Left forelimb (tissue), 1 donor: ENCODE measurements at places on chromosomes 2 and 18.

DNA sequence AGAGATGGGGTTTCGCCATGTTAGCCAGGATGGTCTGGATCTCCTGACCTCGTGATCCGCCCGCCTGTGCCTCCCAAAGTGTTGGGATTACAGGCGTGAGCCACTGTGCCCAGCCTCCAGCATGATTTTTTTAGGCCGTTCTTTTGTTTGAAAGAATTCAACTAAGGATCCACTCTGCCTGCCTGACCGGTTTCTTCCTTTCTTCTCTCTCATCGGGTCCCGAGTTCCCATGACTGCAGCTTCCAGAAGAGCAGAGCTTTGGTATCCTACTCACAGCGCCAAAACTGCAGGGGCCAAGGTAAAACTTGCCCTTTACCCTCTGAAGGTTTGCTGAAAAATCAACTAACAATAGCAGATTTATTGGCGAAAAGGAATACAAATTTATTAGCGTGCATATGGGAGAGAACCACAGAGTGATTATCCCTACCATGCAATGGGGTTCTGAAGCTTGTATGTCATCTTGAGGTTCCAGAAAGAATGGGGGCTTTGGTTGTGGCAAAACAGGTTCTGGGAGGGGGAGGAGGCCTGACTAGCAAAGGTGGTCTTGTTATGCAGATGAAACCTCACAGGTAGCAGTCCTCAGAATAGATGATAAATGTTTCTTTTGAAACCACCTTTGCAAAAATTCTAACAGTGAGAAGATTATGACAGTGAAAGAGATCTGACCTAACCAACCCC, 87.0 kb upstream of the MSH6 start:
- no peak for DNase-seq

DNA sequence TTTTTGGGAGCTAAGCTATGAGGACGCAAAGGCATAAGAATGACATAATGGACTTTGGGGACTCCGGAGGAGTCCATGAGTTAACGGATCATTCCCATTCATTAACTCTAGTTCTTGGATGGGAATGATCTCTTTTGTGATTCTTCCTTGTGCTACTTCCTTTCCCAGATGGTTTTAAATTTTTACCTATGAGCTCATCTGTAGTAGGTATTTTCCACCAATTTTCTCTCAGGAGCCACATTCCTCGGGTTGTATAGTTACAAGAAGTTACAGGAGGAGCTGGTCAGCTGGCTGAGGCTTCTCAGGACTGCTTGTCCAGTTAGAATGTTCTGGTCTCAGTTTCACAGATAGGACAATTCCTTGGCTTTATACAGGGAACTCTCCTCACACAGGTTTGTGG, 42.9 kb upstream of the LPIN2 start:
- DNase-seq, result no peak

- no peak for DNase-seq
Measured at GRCh38 chr2:25213229-25213628, 44.8 kb upstream of the POMC start.

GRCh38 chr2:102074152-102074783, 68.3 kb upstream of the IL1R1 start:
- no peak for DNase-seq

GRCh38 chr2:42976351-42976750, 184.0 kb upstream of the HAAO start:
- no peak for DNase-seq

DNA sequence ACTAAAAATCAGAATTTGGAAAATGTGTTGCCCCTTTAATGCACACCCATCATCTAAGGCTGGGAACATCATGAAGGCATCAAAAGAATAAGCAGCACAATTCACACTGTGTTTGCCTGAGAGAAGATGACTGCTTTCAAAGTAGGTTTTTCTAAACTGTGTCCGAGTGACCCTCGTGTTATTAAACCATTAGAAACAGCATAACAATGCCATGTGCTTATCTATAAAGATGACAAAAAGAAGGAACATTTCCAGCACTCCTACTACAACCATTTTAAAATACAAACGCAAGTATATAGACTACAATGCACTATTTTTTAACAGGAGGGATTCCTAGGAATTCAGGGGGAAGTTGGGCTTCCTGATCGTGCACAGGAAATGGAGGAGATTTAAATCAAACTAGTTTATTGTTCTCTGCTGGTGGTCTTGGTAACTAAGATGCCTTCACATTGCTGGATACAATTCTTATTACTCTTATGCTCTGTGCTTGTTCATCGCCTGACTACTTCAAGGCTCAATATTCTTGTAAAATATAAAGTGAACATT, 305.9 kb upstream of the CCDC68 start:
- no peak for DNase-seq

DNA sequence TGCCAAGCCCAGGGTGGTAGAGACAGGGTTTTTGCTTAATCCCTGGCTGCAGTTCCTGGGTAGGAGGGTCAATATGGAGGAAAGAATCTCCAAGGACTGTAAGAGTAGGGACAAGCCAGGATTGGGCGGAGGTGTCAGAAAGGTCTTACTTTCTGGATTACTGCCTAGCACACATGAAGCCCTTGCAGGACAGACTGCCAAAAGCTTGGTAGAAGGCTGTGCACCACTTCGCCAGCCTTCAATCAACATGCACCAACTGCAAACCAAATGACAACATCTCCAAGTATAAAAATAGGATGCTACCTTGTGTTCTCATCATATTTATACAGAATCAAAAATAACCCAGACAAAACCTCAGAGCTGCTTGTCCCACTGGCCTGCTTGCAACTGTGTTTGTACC, 3.7 kb downstream of the ZNF142 start:
- DNase-seq, result no peak

GRCh38 chr18:10458691-10459090, 4.3 kb downstream of the APCDD1 start:
- DNase-seq, result no peak

GRCh38 chr2:228164718-228165117, 16.8 kb downstream of the SPHKAP start:
- no peak for DNase-seq

DNA sequence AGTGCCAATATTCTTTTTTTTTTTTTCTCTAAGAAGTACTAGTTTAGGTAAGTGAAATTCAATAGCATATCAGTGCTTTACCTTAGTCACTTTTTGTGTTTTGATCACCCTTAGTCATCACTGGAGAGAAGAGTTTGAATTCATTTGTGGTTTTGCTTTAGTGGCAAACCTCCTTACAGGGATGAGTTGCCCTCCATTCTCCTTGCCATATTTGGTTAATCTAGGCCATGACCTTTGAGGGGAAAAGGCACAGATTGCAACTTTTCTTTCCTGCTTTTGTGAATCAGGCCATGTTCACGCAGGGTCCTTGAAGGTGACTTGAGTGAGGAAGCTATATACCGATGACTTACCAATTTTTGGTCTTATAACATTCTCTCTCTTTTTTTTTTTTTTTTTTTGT, 34.4 kb downstream of the PLEKHA3 start:
- DNase-seq, result no peak

- no peak for DNase-seq
Measured at GRCh38 chr2:10185046-10185445, 62.5 kb downstream of the RRM2 start.

DNA sequence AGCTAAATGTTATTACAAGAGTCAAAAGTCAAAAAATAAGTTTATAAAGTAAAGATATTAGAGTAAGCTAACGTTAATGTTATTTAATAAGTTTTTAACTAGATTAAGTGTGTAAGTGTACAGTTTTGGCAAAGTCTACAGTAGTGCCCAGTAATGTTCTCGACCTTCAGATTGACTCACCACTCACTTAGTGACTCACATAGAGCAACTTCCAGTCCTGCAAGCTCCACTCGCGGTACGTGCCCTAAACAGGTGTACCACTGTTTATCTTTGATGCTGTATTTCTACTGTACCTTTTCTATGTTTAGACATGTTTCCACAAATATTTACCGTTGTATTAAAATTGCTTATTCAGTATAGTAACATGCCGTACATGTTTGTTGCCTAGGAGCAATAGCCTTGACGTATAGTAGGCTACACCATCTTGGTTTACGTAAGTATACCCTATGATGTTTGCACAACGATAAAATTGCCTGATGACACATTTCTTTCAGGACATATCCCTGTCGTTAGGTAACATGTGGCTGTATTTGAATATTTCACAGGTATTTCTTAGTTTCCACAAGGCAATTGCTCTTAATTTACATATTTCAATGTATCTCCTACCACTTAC, 1641.9 kb upstream of the PIK3C3 start:
- DNase-seq, result no peak

DNA sequence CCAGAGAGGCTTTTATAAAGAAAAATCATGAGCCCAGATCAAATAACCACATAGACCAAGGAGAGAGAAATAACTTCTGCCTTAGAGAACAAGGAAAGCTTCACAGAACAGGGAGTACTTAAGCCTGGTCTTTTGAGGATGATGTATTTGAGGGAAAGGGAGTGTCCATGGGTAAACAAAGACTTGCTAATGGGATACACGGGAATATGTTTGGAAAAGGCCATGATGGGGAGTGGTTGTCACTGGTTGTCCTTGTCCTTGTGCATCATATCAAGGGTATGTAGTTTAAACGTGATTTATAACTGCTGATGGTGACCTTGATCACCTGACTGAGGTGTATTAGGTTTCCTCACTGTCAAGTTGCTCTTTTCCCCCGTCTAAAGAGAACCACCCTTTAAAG, 169.9 kb downstream of the FAM210A start:
- no peak for DNase-seq

GRCh38 chr2:118774458-118775133, 72.9 kb downstream of the EN1 start:
- peak; percentile 81 for DNase-seq

GRCh38 chr2:237670641-237671040, 43.3 kb downstream of the LRRFIP1 start:
- peak; percentile 73 for DNase-seq

GRCh38 chr2:5540856-5541255, 151.3 kb upstream of the SOX11 start:
- no peak for DNase-seq

- no peak for DNase-seq
Measured at GRCh38 chr18:62953663-62954062, 238.3 kb downstream of the PHLPP1 start.

DNA sequence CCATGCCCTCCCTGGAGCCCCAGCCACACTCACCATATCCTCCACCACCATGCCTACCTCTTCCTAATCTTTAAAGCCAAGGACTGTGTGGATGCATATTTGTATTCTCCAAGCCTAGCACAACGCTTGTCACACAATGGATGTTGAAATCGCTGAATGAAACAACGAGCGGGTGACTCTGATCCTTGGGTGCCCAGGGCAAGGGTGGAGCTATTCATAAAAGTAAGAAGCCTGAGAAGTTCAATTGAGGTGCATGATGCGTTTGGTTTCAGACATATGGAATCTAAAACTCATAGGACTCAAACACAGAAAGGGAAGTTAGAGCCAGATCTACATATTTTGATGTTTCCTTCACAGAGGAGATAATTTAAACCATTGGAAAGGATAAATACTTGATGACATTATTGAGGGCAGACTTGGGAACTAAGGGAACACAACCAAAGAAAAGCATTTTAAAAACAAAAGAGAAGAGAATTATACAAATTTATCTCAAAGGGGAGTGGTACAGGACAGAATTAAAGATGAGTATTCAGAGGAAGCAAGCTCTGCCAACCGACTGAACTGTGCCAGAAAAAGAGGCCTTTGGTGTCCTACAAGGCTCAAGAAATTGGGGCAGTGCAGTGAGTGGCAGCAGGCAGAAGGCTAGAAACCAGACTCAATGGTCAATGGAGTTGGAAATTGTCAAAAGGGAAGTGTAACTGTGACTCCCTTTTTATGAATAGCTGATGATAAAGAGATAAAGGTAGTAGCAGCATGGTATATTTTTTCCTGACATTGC, 200.6 kb upstream of the NCKAP5 start:
- no peak for DNase-seq

DNA sequence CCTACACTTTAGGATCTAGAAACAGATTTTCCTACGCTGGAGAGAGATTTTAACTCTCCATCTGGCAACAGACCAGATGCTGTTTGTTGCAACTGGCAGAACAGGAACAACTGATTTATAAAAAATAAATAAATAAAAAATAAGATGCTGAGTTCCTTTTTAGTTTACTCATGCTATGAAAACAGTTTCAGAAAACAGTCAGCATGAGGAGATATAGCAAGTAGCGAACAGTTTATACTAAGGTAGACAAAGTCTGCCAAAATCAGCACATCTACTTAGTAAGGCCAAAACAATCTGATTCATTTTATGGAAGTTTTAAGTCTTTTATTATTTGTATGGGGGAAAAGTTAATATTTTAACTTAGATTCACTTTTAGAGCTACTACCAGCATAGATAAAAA, 974.0 kb upstream of the CNTNAP5 start:
- DNase-seq, result no peak

GRCh38 chr2:158716121-158716791, 78.9 kb upstream of the DAPL1 start:
- no peak for DNase-seq

DNA sequence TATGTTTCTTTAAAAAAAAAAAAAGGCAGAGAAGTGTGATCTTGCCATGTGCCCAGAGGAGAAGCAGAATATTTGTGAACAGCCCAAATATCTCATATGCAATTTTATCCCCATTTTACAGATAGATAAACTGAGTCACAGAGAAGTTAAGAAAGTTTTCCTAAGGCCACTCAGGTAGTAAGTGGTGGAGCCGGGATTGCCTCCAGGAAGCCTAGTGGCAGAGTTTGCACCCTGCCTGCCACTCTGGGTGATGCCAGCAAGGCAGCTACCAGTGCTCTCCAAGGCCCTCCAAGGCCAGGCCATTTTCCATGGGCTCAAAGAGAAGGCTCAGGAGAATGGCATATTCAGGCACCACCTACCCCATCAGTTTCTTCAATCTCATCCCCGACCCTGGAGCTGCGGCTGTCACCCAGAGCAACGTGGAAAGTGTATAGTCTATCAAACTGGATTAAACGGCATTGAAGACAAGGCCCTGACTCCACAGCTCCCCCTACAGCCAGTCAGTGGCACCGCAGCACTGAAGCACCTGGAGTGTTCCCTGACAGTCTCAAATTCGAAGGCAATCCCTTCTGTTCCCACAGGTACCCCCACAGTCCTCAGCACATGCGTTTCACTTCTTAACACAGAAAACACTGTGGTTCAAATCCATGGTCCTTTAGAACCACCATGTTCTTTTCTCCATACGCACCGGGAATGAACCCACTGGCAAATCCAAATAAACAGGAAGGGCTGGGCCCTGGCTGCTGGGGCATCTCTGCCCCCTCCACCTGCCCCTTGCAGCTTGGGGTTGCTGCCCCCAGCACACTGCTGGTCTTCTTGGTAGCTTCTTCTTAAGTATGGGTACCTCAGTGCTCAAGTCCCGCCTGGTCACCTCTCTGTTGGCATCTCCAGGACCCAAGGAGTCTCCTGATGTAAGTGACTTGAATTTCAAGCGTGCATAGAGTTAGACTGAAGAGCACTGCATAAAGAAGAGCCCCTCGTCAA, 175.3 kb downstream of the INHBB start:
- DNase-seq, result no peak

- no peak for DNase-seq
Measured at GRCh38 chr2:100765481-100765880, 54.5 kb upstream of the NPAS2 start.

DNA sequence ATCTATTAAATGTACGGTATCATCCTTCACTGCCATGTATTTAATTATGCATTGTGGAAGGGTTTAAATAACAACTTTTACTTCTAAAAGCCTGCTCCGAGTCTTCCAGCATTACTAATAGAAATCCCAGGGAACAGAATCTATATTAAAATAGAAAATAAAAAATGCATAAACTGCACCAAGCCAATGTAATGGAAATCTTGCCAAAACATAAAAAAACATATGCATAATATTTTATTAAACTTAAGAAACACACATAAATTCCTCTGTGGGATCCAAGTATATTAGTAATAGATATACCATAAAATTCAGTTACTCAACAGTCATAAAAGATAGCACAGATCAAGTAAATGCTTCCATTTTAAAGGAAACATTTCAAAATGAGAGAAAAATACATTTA, 175.6 kb downstream of the TDRD15 start:
- DNase-seq, result no peak

- DNase-seq, result peak; percentile 53
Measured at GRCh38 chr2:128642316-128642715, 323.6 kb upstream of the HS6ST1 start.
